ENCODE measurements at places on chromosomes 7 and 10.

GRCh38 chr10:100186253-100187212 lies 704 bp upstream of the ERLIN1 start:
- DNase-seq, result peak; percentile 37

- DNase-seq, result no peak
Measured at GRCh38 chr7:22601408-22601807, 101.4 kb upstream of the STEAP1B start.

- no peak for DNase-seq
Measured at GRCh38 chr7:128415217-128415785, 5.5 kb upstream of the IMPDH1 start.

- DNase-seq, result no peak
Measured at GRCh38 chr10:79146611-79147130, 77.9 kb downstream of the ZMIZ1 start.

DNA sequence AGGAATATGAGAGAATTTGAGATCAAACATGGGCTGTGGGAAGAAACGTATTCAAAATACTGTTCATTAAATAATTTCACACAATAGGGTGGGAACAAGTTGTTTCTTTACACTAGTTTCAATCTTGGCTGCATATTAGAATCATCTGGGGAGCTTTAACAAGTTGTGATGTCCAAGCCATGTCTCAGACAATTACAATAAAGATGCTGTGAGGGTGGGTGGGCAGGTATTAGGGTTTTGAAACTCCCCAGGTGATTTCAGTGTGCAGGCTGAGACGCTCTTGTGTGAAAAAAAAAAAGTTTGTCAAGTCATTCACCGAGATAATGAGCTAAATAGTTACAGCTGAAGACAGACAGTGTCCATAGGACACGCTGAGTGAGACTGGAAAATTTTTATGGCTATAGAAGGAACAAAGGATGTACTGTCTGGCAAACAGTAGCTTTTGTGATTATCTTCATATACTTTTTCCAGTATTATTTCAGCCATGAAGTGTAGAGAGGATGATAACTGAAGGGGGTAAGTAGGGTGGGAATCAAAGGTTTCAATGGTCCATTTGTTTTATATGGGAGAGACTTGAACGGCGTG lies 12.6 kb upstream of the LAMB4 start:
- DNase-seq, result no peak

DNA sequence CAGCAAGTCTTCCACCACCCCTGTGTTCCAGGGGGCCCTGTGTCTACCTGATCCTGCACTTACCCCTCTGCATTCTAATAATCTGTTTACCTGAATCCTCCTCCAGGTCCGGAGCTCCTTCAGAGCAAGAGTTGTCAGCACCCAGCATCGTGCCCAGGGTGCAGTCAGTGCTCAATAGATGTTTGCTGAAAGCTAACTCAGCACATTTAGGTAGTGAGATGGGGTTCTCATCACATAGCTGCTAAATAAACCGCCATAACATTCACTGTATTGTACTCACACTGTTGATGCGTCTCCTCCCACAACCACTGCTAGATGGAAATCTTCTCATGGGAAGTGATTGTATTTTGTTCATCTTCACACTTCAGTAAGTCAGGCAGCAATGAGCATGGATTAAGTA lies 376.5 kb upstream of the C7orf33 start:
- no peak for DNase-seq

DNA sequence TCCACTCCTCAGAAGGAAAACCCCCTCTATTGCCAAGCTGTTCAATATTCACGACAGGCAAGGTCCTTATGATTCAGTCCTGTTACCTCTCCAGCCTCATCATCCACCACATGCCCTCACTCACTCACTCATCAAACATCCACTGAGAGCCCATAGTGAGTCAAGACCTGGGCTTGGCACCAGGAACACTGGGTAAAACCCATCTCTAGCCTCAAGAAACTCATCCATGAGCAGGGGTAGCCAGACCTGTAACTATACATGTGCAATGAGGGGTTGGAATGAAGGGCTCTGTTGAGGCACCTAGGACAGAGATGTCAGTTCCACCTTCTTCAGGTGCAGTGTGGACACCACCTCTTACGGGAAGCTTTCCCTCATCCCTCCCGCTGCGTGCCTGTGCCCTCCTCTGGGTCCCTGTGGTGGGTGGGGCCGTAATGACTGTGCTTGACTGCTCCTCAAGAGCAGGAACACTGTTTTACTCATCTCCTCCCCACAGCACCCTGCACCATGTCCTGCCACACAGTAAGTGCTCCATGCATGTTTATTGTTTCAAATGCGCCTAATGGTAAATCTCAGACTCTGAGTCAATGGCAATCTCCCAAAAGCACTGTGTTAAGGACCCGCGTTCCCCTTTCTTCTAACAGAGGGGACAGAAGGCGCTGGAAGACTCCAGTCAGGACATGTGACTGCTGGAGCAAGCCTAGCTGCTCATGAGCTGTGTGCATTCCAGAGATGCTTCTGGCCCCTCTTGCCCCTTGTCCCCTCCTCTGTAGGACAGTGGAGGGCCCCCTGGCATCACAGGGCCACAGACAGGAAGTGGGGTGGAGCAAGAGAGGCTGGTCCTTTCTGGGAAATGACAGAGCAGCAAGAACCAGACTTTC lies 95.4 kb downstream of the HIPK2 start:
- peak; percentile 85 for DNase-seq

DNA sequence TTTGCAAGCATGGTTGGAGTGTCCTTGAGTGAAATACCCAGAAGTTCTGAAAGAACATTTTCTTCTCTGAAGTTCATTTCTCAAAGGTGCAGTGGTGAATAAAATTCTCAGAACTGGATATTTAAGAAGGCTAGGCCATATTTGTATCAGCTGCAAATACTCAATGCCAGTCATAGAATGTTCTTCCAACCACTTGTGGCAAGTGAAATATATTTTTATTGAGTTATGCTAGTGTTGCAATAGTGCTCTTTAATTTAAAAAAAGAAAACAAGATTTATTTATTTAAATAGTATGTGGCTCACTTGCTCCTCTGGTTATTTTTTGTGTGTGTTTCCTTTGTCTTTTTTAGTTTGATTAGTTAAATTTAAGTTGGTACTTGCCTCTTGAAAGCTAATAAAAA lies 64.5 kb downstream of the PALS2 start:
- no peak for DNase-seq

DNA sequence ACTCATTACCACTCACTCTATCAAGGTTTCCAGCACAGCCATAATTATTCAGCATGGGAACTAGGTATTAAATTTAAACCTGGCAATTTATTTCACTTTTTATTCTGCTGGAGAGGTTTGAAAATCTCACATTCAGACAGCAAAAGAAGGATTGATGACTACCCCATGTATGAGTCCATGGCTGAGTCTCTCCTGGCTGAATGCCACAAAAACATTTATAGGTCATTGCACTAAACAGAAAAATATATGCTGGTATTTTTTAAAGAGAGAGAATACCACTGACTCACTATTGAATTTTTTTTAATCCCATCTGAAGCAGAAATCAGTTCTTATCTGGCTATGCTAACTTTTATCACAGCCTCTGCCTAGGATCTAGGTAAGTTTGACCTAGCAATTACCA lies 336.3 kb downstream of the PPP1R3A start:
- DNase-seq, result peak; percentile 43

DNA sequence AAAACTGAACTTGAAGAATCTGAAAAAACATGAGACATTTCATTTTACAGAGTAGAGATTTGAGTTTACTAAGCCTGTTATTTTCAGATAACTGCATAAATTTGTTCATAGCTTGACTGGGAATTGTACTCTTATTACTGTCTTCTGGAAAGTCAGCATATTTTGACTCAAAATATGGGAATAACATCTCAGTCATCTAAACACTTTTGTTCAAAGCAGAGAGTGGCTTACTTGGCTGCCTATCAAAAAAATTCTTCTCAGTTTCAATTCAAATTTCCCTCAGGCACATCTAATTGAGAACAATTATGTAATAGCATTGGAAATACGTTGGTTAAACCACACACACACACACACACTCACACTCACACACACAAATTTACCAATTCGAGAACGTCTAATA lies 384.6 kb downstream of the ARL4A start:
- DNase-seq, result no peak

DNA sequence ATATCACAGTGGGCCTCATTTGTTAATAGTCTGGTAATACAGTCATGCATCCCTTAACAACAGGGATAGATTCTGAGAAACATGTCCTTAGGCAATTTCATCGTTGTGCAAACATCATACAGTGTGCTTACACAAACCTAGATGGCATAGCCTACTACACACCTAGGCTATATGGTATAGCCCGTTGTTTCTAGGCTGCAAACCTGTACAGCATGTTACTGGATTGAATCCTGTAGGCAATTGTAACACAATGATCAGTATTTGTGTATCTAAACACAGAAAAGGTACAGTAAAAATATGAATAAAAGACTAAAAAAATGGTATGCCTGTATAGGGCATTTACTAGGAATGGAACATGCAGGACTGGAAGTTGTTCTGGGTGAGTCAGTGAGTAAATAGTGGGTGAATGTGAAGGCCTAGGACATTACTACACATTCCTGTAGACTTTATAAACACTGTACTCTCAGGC lies 12.0 kb upstream of the RHOBTB1 start:
- DNase-seq, result peak; percentile 68

- DNase-seq, result no peak
Measured at GRCh38 chr7:757741-758163, 30.7 kb upstream of the PRKAR1B start.

DNA sequence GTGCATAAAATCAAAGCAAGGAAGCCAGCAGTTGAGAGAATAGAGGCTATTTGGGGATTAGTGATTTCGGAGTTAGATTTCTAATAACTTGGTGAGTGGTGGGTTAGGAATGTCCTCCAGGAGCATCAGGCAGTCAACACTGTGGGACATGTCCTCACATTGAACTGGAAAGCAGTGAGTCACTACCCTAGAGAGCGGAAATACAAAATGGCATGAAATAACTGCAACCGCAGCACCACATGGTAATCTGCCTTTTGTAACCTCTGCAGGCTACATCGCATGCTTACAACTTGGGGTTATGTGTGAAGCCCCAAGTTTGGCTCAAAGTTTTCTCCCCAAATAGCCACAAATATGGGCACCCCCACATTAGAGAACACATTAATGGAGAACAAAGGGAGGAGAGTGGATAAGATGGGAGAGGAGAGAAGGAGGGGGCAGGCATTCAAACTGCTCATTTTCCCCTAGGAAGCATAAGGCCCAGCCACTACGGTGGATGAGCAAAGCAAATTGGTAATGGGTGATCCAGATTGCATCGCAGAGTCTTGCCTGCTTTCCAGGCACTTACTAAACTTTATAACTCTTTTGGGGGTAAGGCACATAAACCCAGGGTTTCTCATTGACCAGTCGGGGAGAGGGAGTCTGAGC lies 22.0 kb upstream of the SLF2 start:
- peak; percentile 99 for DNase-seq
